ENCODE measurements at places on chromosomes 1 and 21.

DNA sequence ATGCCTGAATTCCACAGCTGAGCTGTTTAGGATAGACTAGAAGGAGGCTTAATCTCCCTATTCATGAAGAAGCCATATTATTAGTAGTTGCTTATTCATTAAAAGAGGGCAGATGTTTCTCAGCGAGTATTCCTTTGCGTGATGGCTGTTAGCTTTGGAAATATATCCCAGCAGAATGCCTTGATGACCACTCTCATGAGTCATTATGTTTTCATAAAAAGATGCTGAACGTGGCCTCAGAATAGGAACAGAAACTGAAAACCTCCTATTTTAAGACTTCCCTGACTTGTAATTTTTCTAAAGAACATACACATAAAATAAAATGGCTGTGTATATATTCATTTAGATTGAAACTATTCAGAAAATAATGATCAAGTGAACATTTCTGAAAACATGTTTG, 9.6 kb upstream of the PLA2G4A start:
- no peak for DNase-seq

DNA sequence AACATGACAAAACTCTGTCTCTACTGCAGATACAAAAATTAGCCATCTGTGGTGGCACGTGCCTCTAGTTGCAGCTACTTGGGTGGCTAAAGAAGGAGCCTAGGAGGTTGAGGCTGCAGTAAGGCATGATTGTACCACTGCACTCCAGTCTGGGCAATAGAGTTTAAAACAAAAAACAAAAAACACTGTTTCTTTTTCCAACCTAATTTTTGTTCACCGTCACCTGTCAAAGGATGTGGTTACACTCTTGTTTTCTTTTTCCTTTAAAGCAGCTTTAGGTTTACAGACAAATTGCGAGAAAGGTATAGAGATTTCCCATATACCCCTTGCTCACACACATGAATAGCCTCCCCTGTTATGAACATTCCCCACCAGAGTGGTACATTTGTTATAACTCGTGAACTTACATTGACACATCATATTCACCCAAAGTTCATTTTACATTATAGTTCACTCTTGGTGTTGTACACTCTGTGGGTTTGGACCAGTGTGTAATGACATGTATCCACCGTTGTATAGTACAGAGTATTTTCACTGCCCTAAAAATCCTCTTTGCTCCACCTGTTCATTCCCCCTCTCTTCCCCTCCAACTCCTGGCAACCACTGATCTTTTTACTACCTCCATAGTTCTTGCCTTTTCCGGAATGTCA, 26.2 kb downstream of the SMG7 start:
- no peak for DNase-seq

GRCh38 chr1:205494115-205494514, 10.4 kb upstream of the CDK18 start:
- DNase-seq: no peak

DNA sequence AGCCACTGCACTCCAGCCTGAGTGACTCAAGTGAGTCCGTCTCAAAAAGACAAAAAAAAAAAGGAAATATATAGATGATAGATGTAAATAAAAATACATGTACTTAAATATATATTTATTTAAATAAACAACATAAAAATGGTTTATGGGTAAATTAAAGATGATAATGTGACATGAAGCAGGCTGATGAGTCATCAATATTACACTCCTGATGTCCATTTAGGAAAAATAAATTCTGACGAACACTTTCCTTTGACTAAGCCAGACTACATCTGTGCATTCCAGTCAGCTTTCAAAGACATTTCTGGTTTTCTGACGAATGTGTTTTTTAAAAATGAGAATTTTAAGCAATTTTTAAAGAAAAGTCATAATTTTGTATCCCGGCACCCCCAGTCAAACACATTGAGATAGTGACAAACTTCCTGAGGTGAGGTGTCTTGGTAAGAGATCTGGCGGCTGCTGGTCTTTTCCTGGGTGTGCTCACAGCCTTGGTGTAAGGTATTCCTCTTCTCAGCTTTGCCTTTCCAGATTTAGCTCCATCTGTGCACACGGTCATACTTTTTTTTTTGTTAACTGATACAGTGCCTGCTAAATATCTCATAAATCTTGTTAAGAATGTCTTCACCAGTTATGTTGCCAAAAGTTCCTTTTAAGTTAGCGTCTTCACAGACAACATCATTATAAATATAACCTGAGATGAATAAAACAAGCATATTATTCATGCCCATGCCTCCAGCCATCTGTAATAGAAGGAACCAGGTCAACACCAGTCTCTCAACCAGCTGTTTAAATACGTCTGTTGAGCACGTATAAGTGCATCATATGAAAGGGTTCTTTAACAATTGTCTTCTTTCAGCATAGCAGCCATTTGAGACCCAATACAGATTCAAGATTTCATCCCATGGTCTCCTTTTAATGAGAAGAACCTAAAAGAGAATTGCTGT, 214.5 kb upstream of the PLD5 start:
- no peak for DNase-seq

DNA sequence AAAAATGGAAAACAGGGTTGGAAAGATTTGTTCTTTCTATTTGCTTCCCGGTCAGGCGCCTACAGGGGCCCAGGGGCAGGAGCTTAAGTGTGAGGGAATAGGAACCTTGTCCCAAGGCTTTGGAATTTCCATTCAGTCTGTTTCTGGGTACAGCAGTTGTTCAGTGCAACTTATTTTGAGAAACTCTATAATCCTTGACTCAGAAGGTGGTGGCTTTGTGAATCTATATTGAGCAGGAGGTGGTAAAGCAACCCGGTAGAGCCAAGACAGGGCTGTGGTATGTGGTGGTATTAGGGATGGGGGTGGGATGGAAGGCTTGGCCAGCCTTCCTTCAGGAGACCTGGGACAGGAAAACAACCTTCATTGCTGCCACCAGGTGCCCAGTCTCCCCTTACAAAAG, 20.0 kb downstream of the GJA5 start:
- DNase-seq: no peak

GRCh38 chr1:204414016-204414415, 2.4 kb upstream of the PPP1R15B start:
- no peak for DNase-seq

- DNase-seq: no peak
These were observed 207.5 kb upstream of the JUN start for GRCh38 chr1:58991305-58991704.

GRCh38 chr1:82511441-82511840, 710.7 kb downstream of the ADGRL2 start:
- DNase-seq: no peak

Data from right atrium auricular region (tissue), 2 donors.